Sigmoid colon (tissue), 7 donors: ENCODE measurements at places on chromosomes 13 and 19. TPM values are rescaled to one million over a fixed set of nuclear protein-coding genes. Genes with fewer than 3 reads are reported as not detected.

DNA sequence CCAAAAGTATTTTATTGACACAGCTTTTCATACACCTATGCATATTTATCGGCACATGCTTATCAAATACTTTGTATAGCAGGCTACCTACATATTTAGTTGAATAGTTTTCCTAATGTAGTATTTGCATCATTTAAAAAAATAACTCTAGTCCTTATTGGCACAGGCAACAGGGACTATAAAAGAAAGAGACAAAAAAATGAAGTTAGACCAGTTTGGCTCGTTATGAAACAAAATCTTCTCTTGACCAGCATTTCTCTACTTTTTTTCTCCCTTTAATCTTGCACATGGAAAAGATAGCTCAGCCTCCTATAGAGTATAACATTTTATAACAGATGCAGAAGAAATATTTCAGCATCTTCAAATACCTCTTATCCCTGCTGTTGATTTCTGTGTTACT lies 794.8 kb upstream of the MIR17HG start:
- DNase-seq = no peak

GRCh38 chr13:26541678-26542568 lies 15.6 kb upstream of the WASF3 start:
- DNase-seq = no peak

- DNase-seq = peak; percentile 33
These were observed 16.1 kb upstream of the MCF2L start for GRCh38 chr13:112952759-112953551.

POLD1 gene
- total RNA-seq = 10.0 TPM

SYNGR4 gene
- total RNA-seq = not detected

DNA sequence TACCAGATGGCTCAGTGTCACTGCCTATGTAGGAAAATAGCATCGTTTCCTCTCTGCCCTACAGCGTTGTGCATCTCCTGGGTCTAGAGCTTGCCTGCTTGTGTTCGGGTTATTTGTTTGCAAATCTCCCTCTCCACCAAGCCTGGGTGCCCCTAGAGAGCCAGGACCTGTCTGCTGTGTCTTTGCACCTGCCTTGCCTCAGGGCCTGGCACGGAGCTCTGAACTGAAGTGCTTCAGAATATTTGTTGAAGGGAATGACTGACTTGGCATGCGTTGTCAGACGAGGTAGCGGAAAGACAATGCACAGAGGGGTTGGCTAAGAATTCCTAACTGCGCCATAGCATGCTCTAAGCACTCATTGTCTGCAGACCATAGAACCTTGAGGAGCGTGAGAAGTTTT lies 263.4 kb downstream of the FGF9 start:
- DNase-seq = no peak

DNA sequence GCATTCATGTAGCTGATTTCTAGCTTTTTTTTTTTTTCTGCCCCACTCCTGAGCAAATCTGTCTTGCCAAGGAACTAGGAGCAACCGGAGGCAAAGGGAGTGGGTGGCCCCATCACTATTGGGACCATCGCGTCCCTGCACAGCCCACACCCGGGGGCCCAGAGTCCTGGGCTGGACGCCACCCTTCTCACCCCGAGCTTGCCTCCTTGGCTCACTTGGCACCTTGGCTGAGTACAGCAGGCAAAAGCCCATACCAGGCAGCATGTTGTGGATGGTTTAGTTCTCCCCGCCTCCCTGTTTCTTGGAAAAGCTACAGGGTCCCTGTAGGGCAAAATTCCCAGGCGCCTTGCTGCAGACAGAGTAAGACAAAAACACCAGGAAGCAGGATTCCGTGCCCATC lies 13.7 kb downstream of the SMIM24 start:
- no peak for DNase-seq

GRCh38 chr13:114002771-114003321 lies 29.0 kb upstream of the C13orf46 start:
- peak; percentile 57 for DNase-seq

DNA sequence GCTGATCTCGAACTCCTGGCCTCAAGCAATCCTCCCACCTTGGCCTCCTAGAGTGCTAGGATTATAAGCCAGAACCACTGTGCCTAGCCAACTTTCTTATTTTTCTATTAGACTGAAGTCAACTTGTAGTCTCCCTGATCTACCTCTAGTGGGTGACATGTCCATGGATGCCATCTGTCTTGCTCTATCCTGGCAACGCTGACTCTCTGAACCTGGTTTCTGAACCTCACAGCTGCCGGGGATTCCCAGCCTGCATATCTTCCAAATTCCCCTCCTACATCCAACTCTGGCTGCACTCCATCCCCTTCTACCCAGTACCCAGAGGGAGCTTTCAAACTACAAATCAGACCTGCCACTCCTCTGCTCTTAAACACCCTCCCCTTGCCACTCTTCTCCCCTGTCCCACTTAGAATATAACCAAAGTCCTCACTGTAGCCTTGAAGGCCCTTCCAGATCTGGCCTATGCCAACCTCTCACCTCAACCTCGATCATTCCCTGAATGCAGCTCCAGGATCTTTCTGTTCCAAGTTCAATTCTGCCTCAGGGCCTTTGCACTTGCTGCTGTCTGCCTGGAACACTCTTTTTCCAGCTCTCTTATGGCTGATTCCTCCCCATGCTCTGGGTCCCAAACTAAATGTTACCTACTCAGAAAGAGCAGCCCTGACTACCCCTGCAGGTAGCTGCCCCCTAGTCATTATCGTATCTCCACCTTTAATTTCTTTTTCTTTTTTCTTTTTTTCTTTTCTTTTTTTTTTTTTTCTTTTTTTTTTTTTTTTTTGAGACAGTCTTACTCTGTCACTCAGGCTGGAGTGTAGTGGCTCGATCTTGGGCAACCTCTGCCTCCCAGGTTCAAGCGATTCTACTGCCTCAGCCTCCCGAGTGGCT lies 2.2 kb downstream of the CLIP3 start:
- no peak for DNase-seq

- peak; percentile 80 for DNase-seq
These were observed 330.8 kb downstream of the DLEU7 start for GRCh38 chr13:50512474-50513299.

GGACT gene
- 1.7 TPM for total RNA-seq

- no peak for DNase-seq
These were observed 6.3 kb upstream of the ZNF358 start for GRCh38 chr19:7509625-7510024.

DNA sequence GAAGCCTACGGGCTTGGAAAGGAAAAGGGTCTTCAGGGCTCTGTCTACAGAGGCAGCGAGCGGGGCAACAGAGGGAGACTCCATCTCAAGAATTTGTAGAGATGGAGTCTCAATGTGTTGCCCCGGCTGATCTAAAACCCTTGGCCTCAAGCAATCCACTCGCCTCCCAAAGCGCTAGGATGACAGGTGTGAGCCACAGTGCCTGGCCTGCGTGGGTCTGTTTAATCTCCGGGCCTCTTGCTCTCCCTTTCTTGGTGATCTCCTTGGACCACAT lies 8.1 kb downstream of the RPS9 start:
- no peak for DNase-seq
